ENCODE measurements at places on chromosomes 16 and 17.

DNA sequence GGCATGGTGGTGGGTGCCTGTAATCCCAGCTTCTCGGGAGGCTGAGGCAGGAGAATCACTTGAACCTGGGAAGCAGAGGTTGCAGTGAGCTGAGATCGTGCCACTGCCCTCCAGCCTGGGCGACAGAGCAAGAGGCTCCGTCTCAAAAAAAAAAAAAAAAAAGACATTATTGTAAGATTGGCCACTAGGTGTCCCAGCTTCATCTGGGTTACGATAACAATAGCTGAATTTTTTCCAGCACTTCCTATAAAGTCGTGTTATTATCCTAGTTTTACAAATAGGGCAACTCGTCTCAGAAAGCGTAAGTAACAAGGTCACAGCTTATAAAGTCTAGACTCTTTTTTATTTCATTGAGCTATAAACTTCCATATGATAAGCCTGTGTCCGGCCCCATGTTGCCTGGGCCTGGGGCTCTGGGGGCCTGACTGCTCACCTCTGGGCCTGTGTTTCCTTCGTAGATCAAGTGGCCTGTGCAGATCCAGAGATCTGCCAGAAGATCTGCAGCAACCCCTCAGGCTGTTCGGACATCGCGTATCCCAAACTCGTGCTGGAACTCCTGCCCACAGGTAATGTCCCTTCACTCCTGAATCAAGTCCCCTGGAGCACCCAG, 60.5 kb downstream of the SLC5A11 start:
- DNase-seq: peak; percentile 46

DNA sequence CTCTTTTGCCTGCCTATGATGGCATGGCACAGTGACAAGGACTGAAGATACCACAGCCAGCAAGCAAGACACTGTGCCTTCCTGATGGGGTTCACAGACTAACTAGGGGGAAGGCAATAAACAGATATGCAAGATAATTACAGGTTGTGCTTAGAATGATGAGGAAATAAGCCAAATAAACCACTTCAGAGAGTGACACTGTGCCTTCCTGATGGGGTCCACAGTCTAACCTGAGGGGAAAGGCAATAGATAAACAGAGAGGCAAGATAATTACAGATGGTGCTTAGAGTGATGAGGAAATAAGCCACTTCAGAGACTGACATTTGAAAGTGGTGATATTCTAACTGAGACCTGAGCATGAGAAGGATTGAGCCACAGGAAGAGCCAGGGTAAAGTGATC, 84.2 kb downstream of the HS3ST2 start:
- DNase-seq: no peak

DNA sequence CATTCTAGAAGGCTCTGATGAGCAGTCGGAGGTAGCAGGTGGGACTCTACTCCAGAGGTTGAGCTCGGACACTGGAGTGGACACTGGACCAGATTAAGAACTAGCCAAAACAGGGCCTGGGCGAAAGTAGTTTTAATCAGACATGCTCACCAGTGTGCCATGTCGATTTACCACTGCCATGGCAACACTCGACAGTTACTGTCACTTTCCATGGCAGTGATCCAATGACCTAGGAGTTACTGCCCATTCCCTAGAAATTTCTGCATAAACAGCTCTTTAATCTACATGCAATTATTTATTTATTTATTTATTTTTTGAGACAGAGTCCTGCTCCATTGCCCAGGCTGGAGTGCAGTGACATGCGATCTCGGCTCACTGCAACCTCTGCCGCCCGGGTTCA, 7.2 kb upstream of the METTL9 start:
- DNase-seq: no peak

- DNase-seq: no peak
Measured at GRCh38 chr17:6509031-6509771, 47.2 kb downstream of the PITPNM3 start.

- no peak for DNase-seq
Measured at GRCh38 chr16:84502075-84502474, 2.4 kb downstream of the MEAK7 start.

- DNase-seq: peak; percentile 85
Measured at GRCh38 chr16:637081-638018, 1.2 kb upstream of the METTL26 start.

- DNase-seq: no peak
Measured at GRCh38 chr17:34182036-34182803, 72.9 kb upstream of the CCL2 start.

DNA sequence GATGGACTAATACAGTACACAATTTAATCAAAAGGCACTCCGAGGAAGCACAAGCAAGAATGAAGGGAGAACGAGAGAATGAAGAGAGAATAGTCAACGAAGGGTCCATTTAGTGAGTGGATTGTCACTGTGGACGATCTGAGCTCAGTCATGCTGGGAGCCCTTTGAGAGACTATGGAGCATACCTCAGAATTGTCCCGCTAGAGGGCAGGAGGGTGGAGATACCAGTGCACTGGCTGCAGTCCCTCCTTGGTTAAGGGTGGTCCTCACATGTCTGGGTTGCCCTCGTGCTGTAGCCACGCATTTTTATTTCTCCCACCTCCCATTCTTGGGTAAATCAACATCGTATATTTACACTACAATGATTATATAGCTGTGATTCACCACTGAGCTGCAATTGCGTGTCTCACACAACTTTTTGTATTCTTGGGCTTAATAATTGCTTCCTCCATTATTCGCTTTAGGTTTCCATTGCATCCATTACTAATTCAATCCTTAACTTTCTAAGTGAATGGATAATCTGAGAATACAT, 33.2 kb upstream of the FAM20A start:
- no peak for DNase-seq

DNA sequence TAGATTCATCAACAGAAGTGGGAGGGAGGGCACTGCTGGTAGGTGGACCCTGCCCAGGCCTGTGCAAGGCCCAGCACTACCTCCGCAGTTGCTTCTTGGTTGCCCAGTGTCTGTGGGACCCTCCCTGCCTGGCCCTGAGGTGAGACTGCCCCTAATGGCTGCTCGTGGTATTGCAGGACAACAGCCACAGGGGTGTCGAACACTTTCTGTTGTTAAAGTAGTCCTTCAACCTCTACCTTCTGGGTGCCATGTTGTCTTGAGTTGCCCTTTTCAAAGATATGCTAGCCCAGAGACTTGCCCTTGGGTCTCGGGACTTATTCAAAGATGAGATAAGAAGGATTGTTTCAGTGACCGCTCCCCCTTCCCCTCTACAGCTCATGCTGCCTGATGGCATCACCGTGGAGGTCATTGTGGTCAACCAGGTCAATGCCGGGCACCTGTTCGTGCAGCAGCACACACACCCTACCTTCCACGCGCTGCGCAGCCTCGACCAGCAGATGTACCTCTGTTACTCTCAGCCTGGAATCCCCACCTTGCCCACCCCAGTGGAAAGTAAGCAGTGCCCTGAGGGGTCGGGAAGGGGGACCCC, 29.1 kb downstream of the AKAP1 start:
- peak; percentile 51 for DNase-seq

DNA sequence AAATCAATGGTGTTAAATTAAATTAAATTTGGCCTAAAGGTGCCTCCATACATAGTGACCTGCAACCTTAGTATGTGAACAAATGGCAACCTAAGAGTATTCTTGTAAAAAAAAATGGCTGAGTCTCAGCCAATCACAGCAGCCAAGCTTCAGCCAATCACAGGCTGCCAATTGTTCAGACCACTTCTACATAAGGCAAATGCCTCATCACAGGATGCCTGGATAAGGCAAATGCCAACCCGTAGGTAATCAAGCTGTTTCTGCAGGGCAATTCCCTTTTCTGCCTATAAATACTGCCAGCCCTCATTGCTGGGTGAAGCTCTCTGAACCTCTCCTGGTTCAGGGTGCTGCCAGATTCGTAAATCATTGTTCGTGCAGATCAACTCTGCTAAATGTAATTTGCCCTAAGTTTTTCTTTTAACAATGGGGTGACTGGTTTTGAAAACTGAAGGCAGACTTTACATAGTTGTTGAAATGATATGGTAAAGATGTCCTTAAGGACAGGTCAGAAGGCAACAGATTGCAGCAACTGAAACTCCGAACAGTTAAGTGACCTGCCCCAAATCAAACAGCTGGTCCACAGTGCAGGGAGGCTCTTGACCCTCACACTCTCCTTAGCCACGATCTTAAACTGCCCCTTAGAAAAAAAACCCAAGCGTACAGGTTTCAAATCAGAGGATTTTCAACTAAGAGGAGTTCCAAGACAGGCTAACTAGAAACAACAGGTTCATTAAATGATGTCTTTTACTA, 50.3 kb downstream of the N4BP1 start:
- DNase-seq: no peak

DNA sequence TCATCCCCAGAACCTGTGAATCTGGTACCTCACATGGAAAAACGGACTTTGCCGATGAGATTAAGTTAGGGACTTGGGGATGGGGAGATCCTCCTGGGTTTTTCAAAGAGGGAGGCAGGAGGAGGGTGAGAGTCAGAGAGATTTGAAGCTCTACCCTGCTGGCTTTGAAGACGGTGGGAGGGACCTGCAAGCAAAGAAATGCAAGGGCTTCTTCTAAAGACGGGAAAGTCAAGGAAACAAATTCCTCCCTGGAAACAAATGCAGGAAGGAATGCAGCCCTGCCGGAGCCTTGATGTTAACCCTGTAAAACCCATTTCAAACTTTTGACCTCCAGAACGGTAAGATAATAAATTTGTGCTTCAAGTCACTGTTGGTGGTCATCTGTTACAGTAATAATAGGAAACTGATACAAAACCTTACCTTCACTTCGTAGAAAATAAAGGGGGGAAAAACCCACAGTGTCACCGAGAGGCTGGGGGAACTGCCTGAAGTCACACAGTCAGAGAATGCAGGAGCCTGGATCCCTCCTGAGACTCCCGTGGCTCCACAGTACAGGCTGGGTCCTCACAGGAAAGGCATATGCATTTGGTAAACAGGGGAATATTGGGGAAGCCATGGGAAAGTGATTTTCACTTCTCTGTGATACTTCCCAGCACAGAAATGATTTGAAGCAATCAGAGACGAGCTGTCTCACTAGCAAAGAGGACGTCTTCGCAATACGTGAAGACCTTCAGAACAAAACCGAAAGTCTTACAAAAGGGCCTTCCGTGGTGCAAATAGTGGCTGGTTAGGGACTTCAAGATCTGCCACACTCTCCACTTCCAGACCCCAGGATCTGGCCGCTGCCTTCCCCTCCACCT, 58.9 kb upstream of the CLEC3A start:
- no peak for DNase-seq

- no peak for DNase-seq
Measured at GRCh38 chr17:14843086-14843795, 421.9 kb downstream of the PMP22 start.

- no peak for DNase-seq
Measured at GRCh38 chr17:50240851-50241250, 33.4 kb upstream of the TMEM92 start.

DNA sequence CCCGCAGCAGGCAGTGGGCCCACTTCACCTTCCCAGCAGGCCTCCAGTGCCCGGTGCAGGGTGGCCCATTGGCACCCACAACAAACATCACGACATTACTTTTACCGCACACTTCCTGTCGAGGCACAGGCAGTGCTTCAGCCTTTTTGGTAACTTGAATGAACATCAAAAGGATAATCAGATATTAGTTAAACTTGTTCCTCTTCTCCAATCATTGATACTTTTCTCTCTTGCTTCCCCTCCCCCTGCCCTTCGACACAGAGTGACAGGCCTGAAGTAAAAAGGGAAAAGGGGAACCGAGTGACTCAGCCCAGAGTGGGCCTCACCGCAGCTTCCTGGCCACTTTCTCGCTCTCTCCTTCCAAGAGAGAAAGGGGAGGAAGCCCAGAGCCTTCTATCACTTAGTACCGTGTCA, 507.0 kb downstream of the MAF start:
- no peak for DNase-seq

- no peak for DNase-seq
Measured at GRCh38 chr16:25910971-25911370, 219.2 kb downstream of the HS3ST4 start.

- DNase-seq: no peak
Measured at GRCh38 chr16:69942099-69942491, 9.0 kb upstream of the CLEC18A start.

DNA sequence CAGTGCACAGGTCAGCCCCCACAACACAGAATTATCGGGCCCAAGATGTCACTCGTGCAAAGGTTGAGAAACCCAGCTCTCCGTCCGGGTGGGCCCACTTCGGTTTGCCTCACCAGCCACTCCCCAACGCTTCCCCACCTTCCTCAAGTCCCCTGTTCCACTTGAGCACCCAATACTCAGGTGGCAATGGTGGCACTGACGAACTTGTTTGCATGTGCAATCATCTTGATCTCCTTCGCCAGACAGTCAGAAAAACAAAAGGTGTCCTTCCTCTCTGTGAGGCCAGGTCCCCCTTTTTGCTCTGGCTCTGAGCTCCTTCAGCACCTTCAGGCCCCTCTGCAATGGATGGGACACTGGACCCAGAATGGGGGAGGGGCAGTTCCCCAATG, 3.7 kb downstream of the GGA2 start:
- no peak for DNase-seq

GRCh38 chr17:1267471-1267943, 2.7 kb upstream of the BHLHA9 start:
- peak; percentile 11 for DNase-seq

DNA sequence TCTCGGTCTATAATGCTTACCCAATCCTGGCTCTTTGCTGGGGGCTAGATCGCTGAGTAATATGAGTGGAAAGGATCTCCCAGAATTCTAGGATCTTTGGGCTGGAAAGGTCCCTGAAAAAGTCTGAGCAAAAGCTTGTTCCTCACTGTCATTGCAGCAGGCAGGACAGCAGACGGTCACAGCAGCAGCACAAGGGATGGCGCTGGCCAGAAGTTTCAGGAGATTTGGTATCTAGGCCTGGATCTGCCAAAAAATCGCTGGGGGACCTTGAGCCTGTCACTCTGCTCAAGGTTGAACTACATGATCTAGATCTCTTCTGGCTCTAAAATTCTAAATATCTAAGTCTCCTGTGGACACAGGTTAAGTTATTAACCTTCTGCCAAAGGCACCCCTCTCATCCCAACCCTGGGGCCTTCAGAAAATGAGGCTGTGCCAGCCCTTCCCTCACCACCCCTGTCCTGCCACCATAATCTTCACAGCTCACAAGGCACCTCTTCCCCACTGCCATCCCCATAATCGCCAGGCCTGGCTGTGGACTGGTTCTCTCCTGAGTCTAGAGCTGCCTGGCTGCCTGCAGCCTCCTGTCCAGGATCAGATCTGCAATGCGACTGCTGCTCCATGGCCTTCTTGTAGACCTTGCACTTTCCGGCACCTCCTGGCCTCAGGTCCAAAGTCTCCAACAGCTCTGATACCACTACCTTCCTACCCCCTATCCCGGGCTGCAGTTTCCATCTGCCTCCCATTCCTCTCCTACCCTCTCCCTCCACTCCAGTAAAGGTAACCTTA, 10.2 kb downstream of the MYO18A start:
- no peak for DNase-seq

DNA sequence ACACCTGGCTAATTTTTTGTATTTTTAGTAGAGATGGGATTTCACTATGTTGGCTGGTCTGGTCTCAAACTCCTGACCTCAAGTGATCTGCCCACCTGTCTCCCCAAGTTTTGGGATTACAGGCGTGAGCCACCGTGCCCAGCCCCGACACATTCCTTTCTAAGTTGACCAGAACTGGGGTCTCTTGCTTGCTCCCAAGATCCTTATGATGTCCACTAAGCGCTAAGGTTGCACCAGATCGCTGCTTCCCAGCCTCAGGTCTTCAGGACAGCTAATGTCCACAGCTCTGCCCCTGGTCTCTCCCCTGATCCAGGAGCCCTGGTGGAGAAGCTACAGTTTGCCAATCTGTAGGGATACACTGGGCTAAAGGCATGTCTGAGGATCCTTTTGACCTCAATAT, 29.5 kb downstream of the NSMCE1 start:
- no peak for DNase-seq

GRCh38 chr16:75495076-75495674, at the start of gene CHST6:
TSS of gene CHST6 (minus strand) at chr16:75495441. CDS start at chr16:75479828, 15,613 bp downstream.
- peak; percentile 64 for DNase-seq
